ENCODE measurements at places on chromosomes 7 and 10.
A peak's percentile ranks its signal among the peaks of the same experiment; 100 is the strongest.

GRCh38 chr10:49649294-49649693, 30.2 kb upstream of the C10orf53 start:
- no peak for DNase-seq

DNA sequence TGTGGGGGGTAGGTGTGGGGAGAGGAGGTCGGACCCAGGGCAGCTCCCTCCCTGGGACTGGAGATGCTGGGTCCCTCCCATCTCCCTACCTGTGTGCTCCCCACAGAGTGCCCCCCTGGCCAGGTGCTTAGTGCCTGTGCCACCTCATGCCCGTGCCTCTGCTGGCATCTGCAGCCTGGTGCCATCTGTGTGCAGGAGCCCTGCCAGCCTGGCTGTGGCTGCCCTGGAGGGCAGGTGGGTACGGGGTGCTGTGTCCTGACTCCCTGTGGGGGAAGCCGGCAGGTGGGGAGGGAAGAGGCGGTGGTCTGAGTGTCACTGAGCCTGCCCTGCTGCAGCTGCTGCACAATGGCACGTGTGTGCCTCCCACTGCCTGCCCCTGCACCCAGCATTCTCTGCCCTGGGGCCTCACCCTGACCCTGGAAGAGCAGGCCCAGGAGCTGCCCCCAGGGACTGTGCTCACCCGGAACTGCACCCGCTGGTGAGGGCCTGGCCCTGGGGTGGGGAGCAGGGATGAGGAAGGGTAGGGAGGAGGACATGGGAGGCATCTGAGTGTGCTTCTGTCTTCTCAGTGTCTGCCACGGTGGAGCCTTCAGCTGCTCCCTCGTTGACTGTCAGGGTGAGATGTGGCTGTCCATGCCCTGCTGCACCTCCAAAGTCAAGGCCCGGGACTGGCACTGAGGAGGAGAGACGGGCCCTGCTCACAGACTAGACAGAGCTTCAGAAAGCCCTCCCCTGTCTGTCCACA, 11.7 kb upstream of the ZNF862 start:
- no peak for DNase-seq

- DNase-seq = no peak
These were observed 15.8 kb downstream of the TSPAN33 start for GRCh38 chr7:129160161-129160905.

GRCh38 chr10:3648576-3648975, 136.4 kb downstream of the KLF6 start:
- no peak for DNase-seq

- DNase-seq = no peak
These were observed 352.4 kb downstream of the GALNT17 start for GRCh38 chr7:71484380-71484779.

- DNase-seq = no peak
These were observed 18.2 kb downstream of the PRF1 start for GRCh38 chr10:70584366-70584765.

- DNase-seq = no peak
These were observed 41.1 kb downstream of the TMEM270 start for GRCh38 chr7:73901823-73902597.

DNA sequence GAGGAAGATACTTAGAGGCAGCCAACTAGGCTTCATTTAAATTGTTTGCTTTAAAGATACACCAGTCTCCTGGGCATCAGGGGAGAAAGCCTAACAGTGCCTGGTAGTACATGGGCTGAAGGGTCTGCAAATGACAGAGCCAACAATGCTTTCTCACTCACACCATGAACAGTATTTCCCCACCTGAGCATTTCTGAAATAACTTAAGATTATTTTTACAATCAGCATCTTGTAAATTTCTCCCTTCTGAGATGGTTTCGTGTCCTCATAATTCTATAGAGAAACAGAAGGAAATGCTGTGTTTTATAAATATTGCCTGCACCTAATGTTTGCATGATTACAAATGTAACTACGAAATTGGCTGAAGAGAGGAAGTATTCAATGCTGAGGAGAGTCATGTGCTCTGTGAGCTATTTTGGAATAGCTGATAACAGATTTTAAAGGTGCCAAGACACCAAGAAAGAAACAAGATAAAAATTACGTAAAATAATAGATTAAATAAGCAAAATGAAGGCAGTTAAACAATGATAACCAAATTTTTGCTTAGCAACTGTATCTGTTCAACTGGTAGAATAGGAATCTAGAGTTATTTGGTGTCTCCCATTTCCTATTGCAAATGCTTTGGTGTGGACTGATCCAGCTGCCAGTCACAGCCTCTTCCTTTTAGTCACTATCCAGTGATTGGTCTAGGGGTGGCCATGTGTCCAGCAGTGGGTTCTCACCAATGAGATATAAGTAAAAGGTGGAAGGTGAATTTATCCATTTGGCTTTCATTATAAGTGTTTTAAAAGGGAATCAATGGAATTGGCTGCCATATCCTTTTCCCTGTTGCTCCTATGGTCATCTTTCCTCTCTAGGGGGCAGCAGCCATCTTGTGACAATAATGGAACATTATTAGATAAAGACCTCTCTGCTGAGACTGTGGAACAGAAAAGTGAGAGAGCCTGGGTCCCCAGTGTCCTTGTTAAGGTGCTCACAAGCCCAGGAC, 167.9 kb upstream of the SLC26A5 start:
- no peak for DNase-seq

- DNase-seq = no peak
These were observed 131.3 kb downstream of the ADK start for GRCh38 chr10:74282151-74282847.

- DNase-seq = peak; percentile 29
These were observed at the start of gene MET for GRCh38 chr7:116671681-116672595. MET (plus strand) TSS chr7:116672196; CDS start chr7:116699085, 26,889 bp downstream.

DNA sequence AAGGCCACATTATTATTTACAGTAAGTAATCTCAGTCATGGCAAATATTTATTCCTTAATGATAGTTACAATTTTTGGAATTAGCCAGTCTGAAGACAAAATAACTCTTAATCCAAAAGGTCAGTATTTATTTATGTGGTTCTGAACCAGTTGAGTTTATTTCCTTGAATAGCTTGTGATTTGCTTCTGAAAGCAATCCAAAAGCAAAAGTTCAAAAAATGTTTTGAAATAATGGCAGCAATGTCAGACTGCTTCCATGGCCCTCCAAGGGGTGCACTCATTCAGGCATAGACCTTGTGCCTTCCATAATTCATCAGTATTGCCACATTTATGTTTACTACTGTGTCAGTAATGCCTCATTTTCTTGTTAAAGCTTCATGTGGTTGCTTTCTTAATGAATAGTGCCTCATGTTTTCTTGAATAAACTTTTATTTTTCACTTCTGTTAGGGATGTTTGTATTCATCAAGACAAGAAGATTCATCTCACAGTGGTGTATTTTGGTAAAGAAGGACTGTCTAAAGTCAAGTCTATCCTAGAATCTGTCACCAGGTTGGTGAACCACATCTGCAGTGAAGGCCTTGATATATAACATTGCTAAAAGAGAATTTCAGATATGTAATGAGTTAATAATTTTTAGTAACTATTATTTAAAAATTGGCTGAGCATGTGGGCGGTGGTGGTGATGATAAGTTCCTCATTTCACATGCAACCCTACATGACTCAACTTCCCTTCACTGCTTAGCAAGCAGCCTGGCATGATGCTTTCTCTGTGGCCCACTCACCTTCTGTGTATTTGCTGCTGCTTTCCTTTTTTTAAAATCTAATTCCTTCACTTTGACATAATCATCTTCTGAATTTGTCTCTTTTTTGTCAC, 22.0 kb downstream of the CSGALNACT2 start:
- DNase-seq = no peak

GRCh38 chr10:9038146-9038714, 983.7 kb downstream of the GATA3 start:
- DNase-seq = no peak

GRCh38 chr10:36469585-36469984, 655.8 kb upstream of the ANKRD30A start:
- DNase-seq = no peak

- no peak for DNase-seq
These were observed 122.5 kb downstream of the OAT start for GRCh38 chr10:124296121-124296812.

GRCh38 chr7:8387551-8388256, 45.7 kb upstream of the NXPH1 start:
- DNase-seq = no peak

DNA sequence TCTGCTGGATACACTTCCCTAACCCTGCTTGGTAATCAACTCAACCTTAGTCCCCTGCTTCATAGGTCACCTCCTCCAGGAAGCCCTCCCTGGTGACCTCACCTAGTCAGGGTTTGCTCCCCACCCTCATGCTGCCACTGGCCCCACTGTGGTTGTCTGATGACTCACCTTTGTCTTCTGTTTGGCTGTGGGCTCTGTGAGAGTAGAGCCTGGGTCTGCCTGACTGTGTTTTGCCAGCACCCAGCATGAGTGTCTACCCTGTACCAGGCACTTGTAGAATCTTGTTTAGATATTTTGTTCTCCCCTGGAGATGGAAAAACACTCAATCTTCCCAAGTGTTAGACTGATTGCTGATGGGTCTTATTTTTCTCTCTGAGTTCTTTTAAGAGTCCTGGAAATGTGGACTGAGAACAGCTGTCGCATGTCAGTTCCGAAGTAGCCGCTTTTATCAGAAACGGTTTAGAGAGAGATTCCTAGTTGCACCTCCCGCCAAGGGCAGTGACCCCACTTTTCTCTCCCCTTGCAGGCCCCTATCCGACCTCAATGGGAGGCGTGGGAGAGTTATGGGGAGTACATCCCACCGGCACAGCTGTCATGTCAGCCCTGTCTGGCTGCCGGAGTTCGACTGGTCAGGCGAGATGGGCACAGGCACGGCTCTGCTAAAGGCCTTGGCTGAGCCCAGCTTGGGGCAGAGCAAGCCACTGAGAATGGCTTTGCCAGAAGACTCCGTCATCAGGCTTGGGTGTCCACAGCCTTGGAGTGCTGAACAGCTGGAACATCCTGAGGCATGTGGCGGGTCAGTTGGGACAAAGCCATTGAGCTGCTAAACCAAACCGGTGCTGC, 134.3 kb downstream of the GRK5 start:
- DNase-seq = no peak
